ENCODE measurements at places on chromosomes 4 and X.

GRCh38 chr4:36046026-36046425 is 198.3 kb downstream of the ARAP2 start:
- DNase-seq, result no peak

DNA sequence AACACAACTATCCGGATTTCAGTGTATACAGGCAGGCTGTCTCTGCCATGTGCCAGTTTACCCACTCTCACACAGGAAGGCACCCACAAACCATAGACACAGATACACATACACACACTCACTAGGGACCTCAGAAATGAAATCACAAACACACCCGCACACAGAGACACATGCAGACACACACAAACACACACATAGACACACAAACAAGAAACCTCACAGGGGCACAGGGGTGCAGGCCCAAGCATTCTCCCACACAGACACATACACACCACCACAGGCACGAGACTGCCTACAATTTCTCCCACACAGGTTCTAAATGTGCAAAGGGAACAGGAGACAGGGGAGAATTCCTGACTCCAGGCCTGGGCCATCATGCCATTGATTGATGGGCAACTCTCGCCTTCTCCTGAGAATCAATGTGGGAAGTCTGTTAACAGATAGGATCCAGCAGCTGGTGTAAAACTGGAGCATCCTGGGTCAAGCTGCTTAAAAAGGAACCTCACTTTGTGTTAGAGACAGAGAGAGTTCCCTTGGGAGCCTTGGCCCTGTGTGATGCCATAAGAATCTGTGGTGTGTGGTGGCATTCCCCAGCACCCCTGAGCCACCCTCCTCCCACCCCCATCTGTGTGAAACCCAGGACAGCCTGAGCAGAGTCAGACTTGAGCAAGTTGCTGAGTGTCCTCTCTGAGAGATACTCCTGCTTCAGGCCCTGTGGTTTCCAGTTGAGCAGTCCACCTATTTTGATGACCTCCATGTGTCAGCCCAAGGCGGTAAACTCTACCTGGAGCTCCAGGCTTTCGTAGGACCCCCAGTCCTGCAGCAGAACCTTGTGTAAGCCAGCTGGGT is 33.9 kb downstream of the NBDY start:
- no peak for DNase-seq

DNA sequence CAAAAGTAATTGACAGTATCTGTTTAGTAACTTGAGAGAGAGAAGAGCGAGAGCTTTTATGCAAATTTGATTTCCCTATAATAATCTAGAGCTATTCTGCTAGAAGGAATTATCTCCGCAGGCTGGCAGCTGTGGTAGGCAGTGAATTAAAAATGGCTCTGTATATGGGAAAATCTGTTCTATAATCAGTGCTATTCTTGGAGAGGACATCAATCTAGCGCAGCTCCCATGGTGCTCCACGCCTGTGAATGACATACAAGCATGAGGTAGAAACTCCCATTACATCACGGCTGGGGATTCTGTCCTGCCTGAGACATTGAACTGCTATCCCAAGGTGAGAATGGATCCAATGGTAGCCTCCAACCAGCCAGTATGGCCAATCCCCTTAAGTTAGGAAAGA is 179.0 kb downstream of the DHX15 start:
- DNase-seq, result no peak

DNA sequence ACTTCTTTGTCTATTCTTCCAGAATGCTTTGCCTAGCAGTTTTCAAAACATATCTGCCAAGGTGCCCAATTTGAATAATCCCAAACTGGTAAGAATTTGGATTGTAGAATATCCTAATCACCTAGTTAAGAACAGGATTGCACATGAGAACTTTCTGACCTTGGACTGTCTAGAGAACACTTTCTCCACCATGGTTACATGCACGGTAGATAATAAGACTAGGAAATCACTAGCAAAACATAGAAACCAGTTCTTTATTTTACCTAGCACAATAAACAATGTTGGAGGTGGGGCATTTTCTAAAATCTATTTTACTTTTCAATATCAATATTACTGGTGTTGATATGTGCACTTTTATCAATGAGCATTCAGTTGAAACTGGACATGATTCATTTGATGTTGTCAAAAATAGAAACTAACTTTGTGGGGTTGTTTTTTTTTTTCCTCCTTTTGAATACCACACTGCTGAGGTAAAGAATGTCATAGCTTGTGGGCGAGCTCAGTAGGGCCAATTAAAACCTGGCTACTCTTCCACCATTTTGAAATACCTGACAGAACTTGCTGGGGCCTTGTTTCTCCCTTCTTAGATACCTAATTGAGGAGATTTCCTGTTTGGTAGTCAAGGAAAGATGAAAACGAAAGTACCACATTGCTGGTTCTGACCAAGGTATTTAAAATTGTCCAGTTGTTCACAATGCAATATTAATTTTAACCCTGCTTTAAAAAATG is 10.4 kb downstream of the MID1IP1 start:
- peak; percentile 40 for DNase-seq

- DNase-seq, result no peak
Observed at GRCh38 chr4:122674371-122674770, 53.5 kb upstream of the IL21 start.

GRCh38 chrX:46750889-46751288 is 8.0 kb downstream of the SLC9A7 start:
- DNase-seq, result no peak

- no peak for DNase-seq
Observed at GRCh38 chr4:80092088-80092487, 19.1 kb upstream of the ANTXR2 start.

- DNase-seq, result no peak
Observed at GRCh38 chr4:26126143-26126718, 194.6 kb upstream of the RBPJ start.

DNA sequence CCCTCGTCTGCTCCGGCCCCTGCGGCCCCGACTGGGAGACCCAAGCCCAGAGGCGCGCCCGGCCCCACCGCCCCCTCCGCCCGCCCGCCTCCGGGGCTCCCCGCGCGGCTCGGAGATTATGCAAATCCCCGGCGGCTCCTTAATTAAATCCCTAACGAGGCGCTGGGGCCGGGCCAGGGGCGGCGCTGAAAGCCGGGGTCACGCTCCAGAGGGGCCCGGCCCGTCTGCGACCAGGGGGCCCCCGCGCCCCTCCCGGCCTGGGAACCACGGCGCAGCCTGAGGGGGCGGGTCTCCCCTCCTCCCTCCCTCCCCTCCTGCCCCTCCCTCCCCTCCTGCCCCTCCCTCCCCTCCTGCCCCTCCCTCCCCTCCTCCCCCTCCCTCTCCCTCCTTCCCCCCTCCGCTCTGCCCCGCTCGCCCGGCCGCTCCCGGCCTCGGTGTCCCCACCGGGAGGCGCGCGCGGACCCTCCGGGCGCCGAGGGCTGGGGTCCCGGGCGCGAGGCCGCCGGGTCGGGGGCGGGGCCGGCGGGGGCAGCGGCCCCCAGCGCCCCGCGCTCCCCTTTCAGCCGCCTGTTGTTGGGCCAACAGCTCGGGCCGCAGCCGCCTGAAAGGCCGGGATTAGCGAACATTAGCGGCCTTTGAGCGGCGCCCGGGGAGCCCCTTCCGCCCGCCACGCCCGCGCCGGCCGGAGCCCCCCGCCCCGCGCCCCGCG is 25.9 kb upstream of the FGFR3 start:
- peak; percentile 41 for DNase-seq

DNA sequence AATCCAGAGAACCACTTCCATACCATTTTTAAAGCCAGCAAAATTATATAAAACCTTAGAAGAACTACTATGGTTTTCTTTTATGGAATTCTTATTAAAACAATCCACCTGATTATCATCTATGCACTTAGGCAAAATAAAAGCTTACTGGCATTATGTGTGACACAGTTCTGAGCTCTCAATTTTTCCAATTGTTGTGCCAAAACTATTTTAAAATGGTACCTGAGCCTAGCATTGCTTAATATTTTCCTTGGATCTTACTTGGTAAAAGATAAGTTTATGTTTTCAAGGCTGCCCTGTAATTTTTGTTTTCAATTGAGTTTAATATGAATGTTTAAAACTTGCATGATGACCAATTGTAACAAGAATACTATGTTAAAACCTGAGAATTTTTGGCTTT is 201.3 kb downstream of the MAD2L1 start:
- DNase-seq, result no peak

DNA sequence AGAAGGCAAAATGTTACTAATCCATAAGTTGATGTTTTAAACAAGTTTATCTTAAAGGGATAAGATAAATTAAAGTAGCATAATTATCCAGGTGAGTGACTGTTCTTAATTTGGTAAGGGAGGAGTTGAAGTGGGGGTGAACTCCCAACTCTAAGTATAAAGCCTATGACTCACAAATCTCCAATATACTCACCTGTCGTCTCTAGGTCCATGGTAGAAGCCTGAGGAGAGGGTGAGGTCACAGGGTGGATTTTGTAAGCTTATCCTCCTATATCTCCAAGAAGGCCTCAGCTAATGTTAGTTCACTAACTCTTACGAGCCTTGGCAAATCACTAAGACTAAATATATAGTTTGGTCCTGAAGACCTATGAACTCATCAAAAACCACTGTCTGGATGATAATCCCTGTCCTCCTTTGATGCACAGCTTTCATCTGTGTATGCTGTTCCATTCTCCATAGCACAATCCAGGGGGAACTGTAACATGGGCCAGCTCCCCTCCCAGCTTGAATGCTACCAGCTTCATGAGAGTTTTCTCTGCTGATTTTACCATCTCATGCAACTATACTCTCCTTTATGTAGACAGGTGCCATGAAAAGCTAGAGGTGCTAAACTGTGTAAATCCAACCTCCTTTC is 158.7 kb downstream of the BTC start:
- no peak for DNase-seq

DNA sequence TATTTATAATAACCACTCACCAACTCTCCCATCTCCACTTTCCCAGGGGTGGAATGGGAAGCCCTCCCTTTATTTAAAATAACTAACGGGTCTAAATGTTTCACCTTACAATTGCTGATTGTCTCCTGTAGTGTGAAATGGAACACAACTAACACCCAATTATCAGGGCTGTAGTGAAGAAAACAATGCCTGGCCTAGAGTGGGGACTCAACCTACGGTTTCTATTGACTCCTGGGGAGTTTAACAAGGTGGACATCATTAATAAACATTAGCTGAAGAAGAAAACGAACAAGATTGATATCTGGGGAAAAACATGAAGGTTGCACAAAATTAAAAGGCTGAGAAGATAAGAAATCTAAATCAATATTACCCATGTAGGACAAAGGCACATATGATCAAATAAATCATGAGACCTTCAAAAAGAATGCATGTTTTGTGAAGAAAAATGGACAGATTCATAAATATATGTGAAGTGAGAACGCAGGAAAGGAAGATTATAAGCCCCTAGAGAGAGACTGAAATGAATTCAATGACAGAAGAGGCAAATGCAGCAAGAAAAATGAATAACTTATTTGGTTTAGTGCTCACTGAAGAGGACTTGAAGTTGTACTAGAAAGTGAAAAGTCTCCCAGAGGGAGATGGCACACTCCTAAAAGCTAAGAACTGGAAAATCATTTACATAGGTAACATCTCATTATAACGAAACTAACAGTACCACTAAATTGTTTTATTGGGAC is 593.0 kb upstream of the AADAT start:
- DNase-seq, result no peak

GRCh38 chrX:21645886-21646285 is 12.2 kb downstream of the KLHL34 start:
- DNase-seq, result no peak

DNA sequence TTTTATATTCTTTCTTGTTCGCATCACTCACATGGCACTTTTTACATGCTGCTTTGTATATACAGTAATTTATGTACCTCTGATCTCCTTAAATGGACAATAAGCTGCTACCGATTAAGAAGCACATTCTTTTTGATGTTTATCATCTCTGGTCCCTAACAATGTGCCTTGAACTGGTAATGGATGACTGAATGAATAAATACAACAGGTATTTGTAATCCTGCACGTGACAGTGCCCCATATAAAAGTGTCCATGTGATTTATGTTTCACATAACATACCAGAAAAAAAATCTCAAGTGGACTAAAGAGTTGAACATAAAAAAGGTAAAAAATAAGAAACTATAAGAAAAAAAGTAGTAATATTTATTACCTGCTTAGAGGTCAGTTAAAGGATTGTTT is 7.7 kb upstream of the SLAIN2 start:
- peak; percentile 76 for DNase-seq

- DNase-seq, result peak; percentile 77
Observed at GRCh38 chr4:53777244-53777984, 186.1 kb upstream of the LNX1 start.

- DNase-seq, result no peak
Observed at GRCh38 chr4:152635851-152636250, 43.9 kb downstream of the TMEM154 start.

- DNase-seq, result no peak
Observed at GRCh38 chr4:79528241-79528706, 120.2 kb upstream of the GK2 start.

DNA sequence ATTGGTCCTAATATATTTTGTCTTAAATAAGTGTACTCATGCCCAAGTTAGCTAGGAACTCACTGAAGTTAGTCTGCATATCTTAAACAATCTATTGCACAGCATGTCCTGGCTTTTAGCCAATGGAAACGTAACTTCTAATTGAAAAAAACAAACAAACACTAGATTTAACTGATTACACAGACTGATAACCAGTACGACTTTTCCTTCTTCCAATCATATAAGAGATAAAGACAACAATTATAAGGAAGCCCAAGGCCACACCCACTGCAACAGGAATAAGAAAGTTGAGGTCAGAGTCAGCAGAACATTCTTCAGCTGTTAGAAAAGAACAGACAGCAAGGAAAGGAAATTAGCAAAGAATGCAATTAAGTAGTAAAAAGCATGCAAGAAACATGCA is 40.8 kb downstream of the LAMP2 start:
- DNase-seq, result peak; percentile 34

DNA sequence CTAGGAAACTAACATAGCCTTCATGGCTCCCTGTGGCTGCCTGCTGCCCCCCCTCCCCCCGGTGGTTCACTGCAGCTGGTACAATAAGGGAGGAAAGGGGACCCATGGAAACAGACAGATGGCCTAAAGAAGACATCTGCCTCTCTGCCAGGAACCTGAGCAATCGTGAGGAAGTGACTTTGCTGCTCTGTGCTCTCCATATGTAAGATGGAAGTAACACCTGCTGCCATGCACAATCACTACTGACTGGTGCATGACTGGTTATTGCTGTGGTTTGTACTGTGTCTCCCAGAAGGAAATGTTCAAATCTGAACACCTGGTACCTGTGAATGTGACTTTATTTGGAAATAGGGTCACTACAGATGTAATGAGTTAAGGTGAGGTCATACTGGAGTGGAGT is 43.6 kb downstream of the CD99L2 start:
- DNase-seq, result no peak

GRCh38 chr4:138406876-138407275 is 164.7 kb upstream of the SLC7A11 start:
- peak; percentile 19 for DNase-seq

- no peak for DNase-seq
Observed at GRCh38 chr4:183139058-183139750, 40.1 kb downstream of the WWC2 start.

DNA sequence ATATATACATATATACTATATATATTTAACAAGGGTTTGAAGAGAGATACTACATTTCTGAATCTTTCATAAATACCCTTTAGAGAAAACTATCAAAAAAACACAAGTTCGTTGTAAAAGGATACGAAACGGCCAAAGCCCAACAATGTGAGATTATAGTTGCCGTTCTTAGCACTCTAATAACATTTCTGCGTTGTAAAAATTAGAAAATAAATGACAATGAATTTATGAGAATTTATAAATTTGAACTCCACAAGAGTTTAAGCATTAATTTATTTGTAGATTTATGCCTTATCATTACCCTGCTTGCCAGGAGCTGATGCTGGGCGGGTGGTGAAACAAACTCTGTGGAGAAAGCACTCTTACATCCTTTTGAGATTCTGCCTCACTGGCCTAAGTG is 1.1 kb downstream of the WDR17 start:
- no peak for DNase-seq

Measured in EH (cell line).